ENCODE measurements at places on chromosomes 16 and 17.

- DNase-seq, result peak; percentile 64
These were observed 65.9 kb upstream of the IRX6 start for GRCh38 chr16:55257966-55258613.

GRCh38 chr17:73431401-73432205 lies 119.8 kb upstream of the CDC42EP4 start:
- no peak for DNase-seq

DNA sequence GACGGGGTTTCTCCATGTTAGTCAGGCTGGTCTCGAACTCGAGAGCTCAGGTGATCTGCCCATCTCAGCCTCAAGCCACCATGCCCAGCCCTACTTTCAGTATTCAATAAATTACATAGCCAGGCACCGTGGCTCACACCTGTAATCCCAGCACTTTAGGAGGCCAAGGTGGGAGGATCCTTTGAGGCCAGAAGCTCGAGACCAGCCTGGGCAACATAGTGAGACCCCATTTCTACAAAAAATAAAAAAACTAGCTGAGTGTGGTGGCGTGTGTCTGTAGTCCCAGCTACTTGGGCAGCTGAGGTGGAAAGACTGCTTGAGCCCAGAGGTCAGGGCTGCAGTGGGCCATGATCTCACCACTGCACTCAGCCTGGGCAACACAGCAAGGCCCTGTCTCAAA lies 8.2 kb downstream of the MIEN1 start:
- DNase-seq, result no peak

DNA sequence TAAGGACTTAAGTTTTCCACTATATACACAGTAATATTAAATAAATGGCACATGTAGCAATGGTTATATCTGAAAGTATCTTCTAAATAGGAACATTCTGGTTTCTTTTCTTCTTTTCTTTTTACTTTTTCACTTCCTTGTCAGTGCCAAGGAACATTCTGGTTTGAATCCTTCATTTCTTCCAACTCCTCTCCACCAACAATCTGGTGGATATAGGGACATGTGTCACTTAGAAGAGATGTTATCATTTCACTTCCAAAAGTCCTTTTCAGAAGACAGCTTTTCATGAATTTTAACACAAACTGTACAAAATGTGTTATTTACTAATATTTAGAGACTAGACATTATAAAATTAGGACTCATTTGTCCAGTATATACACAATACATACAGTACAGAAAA lies 7.9 kb upstream of the GOT2 start:
- no peak for DNase-seq

DNA sequence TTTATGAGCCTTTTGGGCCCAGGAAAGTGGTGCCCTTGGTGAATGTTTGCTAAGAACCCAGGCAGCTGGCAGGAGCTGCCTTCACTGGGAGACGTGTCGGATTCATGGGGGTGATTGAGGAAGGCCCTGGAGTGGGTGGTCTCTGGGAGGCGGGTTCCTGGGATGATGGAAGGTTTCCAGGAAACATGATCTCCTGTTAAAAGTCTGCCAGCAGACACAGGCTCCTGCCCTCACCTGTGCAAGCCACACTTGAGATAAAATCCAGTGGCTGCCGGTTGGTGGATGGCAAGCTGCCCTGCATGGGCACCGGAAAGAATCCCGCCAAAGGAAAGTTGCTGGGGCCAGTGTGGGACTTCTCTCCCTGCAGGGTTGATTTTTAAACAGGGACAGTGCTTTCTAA lies 189.0 kb upstream of the CIBAR2 start:
- no peak for DNase-seq

DNA sequence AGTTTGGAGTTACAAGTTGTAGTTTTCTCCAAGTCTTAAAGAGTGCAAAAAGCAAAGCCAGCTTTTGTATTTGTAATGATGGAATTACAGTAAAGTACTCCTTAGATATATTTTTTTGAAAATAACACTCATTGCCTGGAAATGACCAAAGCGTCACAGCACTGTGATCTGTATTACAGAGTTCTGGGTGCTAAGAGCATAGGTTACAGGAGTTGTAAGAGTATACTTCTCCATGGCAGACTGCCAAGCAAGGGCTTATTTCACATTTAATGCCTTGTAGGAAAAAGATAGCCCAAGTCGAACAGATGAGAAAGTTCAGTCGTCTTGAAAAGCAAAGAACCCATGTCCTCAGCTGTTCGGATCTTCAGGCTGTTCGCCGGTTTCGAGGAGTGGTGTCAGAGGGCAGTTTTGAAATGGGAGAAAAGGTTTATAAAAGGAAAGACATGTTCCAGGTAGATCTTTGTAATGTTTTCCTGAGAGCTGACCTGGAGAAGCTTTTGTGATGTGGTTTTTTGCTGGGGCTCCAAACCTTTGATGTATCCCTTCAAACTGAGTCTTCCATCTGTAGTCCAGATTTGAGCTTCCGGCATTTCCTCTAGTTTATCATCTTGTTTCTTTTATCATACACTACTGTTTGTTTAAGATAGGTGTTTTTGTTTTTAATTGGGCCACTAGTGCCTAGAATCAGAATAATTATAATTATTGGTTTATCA lies 41.3 kb downstream of the ERCC4 start:
- DNase-seq, result no peak

DNA sequence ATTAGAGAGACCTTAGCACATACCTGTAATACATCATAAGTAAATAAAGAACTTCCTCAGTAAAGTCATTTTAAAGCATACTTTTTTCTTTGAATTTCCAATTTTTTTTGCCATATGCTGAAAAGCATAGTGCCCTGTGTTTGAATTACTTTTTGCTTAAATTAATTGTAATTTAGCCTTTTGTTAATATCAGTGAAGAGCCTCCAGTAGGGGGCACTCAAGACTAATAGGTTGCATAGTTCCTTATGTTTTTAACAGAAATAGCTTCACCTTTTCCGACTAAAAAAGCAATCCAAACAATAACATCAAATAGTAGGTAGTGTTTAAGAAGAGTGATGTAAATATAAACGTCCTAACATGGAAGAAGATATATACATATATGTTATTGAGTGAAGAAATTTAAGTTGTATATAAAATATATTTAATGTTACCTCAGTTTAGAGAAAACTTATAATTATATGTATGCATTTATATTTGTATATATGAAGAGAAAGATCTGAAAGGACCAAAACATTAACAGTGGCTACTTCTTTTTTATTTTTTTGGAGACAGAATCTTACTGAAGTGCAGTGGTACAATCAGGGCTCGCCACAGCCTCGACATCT lies 18.6 kb downstream of the RAD51C start:
- DNase-seq, result peak; percentile 27

DNA sequence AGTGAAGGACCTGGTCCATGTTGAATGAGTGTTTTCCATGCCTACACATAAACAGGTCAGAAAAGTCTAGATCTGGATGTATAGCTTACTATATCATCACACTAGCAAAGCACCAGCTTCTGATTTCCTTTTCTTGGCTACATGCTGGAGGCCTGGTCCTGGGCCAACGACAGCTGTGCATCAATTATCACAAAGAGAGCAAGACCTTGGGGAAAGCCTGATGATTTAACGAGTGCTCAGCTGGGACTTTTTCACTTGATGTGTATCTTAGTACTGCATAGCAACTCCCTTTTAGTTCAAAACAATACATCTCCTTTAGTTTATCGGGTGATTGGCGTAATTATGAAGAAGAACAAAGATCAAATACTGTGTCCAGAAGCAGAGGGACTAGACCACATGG lies 358.2 kb downstream of the KIF2B start:
- DNase-seq, result no peak

DNA sequence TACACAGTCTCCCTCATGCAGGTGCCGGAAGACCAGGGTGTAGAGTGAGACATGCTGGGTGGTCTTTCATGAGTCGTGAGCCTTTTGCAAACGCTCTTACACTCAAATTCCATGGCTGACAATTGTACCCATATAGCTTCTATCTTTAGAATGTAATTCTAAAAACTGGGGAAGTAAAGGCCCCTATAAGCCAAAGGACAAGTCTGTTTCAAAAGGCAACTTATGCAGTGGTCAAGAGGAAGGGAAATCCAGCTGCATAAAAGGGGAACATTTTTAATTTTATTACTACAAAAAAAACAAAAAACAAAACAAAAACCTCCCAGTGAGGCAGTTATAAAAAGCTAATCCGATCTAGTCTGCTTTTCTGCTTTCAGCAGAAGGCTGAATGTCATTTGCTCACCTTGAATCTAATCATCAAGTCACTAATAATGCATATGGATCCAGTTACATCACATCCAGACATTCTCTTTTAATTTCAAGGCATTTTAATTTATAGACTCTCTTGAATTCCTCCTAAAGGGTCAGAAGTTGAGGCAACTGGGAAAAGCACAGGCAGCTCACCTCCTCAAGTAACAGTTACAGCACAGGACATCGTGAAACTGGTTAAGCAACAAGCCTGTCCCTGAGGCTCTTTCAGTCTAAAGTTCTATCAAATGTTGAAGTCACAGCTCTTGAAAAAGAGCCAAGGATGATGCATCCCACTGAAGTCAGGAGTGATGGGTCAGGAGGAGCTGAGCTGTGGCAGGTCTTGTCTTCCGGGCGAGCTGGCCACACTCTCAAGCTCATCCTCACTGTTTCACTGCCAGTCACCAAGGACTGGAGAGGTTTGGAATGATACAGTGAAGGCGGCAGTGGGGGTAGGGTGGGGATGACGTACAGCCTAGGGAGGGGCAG lies 99.7 kb downstream of the VPS53 start:
- DNase-seq, result no peak

DNA sequence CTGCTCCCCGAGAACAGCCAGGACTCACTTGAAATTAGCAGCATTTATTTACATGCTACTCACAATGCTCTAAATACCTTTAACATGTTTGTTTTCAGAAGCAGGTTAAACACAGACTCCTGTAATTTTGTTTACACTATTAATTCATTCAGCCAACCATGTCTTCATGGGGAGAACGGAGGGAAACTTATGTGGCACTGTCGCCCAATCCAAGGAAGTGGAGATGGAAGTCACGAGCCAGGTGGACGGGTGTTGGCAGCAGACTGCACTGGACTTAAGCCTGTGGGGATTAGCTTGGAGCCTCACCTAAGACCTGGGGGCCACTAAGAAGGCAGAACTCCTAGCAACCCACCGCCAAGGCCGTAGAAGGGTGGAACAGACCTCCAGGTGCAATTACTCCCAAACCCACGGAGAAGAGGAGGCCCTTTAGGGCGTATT lies 8.8 kb upstream of the GFAP start:
- no peak for DNase-seq

DNA sequence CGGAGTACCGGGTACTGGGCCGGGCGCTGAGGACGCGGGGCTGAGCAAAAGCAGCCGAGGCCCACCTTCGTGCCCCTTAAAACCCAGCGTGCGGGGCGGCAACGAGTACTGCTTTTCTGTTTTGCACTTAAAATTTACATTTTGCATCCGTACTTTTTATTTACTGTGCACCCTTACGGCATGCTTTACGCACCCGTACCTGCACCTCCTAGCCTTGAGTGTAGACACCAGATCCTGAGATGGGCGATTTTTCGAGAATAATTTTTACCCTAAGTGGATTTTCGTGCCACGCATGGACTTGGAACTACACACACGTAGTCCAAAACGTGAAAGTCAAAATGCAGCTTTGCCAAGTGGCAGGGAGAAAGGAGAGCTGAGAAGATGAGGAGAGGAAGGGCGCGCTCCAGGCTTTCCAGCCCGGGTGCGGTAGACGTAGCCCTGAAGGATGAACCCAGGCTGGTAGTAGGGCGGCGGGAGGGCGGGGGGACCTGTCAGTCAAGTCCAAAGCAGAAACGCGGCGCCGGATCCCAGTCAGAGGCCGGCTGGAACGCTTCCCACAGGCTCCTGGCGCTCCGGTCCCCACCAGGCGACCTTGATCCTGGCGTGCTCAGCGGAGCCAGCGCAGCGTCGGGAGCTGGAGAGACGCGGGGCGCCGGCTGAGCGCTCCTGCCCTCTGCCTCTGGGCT lies 1.2 kb upstream of the CBLN1 start:
- peak; percentile 88 for DNase-seq

DNA sequence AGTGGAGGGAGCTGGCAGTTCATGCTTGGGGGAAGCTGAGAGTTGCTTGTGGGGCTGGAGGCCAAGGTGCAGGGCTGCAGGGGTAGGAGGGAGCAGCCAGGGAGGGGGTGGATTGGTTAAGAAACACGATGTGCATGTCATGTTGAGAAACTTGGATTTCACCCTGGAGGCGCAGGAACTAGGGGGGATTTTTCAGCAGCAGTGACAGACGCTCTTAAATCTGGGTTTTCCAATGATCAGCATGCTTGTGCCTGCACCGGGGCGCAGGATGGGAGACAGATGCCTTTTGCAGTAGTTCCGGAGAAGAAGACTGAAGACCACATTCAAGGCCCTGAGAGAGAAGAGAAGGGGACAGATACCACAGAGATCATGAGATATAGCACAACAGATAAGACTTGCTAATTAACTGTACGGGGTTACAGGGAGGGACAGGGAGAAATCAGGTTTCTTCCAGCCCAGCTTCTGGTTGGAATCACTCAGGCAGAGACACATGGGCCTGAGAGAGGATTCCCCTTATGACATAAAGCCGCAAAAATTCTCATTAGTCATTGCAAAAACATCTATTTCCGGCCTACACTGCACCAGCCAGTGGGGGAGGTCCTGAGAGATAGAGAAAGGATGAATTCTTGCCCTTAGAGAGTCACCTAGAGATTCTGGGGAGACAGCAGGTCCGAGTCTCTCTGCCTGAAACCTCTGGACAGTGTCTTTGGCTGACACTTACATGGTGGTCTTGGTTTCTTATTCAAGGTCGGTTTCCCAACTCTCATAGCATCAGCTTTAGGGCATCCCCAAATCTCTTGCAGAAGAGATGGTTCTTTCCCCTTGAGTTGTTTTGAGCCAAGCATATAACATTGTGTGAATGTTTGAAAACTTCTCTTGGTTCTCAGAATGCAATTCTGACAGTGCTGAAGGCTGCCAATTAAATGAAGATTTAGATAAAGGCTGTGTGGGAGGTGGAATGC lies 27.1 kb downstream of the CDH13 start:
- no peak for DNase-seq

GRCh38 chr17:68777243-68777855 lies 176.2 kb upstream of the FAM20A start:
- peak; percentile 49 for DNase-seq

DNA sequence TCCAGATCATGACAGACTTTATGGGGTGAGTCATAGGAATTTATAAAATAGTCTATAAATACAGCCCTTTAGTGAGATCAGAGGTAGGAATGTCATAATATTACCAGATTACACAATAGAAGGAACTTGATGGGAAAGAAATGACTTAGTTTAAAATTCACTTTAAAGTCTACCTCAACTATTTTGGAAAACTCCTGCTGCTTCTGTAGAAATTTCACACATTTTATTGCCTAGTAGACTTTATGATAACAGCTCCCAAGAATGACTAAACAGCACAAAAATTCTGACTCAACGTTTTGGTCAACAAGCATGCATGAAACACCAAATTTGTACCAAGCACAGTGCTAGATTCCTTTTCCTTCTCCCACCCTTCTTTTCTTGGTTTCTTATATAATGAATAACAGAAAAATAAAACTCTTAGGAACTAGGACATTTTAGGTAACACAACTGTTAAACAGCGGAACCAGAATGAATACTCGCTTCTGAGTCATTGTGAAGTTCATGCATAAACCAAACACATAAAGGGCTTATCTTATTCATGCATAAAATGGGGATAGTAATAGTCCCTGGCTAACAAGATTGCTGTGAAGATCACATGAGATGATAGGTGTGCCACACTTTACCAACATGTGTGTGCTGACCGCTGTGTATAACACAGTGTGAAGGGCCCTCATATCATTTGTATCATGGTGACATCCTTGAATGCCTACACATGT lies 243.9 kb downstream of the CDH8 start:
- no peak for DNase-seq

Measured in H7 (cell line).